Caki2 (cell line): ENCODE measurements at places on chromosomes 7 and 10. TPM values are rescaled to one million over a fixed set of nuclear protein-coding genes. Genes with fewer than 3 reads are reported as not detected.
A peak's percentile ranks its signal among the peaks of the same experiment; 100 is the strongest.

The SLC39A12 gene
- total RNA-seq, result not detected in 2 replicates

The C10orf105 gene
- not detected in 2 replicates for total RNA-seq

The SPDYE2B gene
- total RNA-seq, result not detected in 2 replicates

- DNase-seq, result peak; percentile 88
These were observed 1.2 kb downstream of the VCL start for GRCh38 chr10:73998929-73999691.

DNA sequence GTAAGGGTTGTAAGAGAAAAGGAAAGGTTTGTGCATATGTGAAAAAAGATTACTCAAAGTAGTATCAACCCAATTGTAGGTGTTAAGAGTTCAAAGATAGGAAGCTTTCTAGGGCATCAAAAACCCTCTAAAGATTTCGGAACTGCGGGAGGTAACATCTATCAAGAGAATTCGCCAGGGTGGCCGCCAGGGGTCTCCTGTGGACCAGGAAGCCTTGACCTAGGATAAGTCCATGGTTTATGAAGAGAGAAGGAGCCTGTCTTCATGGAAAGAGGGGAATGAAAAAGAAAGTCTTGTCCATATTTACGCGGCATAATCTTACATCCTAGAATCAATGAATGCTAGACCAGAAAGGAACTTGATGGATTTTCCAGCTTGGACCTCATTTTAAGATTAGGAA, 140.7 kb upstream of the CALCR start:
- DNase-seq, result peak; percentile 37

DNA sequence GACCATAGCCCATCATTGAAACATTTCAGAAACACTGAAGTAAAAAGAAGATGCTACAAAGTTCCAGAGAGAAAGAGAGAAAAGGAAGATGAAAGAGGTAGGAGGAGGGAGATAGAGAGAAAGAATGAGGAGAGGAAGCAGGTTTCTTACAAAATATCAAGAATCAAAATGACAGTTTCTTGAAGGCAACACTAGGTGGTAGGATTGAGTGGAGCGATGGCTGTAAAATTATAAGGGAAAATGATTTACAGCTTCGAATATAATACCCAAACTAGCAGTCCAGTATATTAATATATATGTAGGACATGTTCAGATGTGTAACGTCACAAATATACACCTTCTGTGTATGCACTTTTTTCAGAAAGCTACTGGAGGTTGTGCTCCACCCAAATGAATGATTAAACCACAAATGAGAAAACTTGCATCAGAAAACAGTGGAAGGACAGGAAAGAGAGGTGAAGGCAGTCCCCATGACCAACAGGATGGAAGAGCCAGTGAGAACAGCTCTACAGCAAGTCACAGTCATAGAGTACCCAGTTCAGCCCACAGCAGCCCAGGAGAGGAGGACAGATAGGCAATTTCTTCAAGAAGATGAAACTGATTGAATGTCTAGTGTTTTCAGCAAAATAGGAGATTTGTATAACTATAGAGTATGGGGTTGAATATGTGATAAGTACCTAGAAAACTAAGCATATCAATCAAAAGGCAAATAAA, 151.5 kb upstream of the TARP start:
- DNase-seq, result no peak
